BJ (cell line): ENCODE measurements at places on chromosomes 12 and 14. TPM values are rescaled to one million over a fixed set of nuclear protein-coding genes. Genes with fewer than 3 reads are reported as not detected.

DNA sequence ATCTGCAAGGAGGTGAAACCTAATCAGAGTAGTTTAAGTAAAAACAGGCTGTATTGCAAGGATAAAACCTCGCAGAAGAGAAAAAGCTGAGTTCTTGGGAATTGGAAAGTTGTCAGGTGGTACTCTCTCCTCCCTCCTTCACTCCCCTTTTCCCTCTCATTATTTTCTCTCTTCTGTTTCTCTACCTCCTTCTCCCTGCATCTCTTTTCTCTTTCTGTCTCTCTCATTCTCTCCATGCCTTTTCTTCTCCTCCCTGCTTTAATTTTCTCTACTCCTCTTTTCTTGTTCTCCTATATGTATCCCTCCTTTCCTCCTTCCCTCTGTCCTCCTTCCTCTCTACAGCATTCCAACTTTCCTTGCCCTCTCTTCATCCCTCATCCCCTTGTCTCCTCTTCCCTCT is 14.2 kb upstream of the PPP1R12A start:
- DNase-seq: no peak

- no peak for DNase-seq
These were observed 170.6 kb upstream of the GARIN6 start for GRCh38 chr12:99476956-99477355.

Gene ACOT6
- not detected in 2 replicates for polyA plus RNA-seq

Gene FERMT2
- polyA plus RNA-seq: 275 and 393 TPM in 2 replicates

DNA sequence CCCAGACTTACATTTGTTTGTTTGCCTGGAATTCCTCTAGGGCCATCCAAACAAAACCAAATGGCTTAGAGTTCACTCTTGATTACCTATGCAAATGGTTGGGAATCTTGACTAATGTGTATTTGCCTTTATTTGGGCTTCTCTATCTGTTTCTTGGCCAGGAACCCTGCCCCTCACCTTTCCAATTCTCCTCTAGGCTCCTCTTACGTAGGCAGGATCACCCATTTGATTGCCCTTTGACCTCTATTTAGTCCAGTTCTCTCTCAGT is 123.0 kb upstream of the DYRK2 start:
- DNase-seq: no peak

GRCh38 chr12:113961921-113962710 is 4.0 kb downstream of the RBM19 start:
- no peak for DNase-seq

DNA sequence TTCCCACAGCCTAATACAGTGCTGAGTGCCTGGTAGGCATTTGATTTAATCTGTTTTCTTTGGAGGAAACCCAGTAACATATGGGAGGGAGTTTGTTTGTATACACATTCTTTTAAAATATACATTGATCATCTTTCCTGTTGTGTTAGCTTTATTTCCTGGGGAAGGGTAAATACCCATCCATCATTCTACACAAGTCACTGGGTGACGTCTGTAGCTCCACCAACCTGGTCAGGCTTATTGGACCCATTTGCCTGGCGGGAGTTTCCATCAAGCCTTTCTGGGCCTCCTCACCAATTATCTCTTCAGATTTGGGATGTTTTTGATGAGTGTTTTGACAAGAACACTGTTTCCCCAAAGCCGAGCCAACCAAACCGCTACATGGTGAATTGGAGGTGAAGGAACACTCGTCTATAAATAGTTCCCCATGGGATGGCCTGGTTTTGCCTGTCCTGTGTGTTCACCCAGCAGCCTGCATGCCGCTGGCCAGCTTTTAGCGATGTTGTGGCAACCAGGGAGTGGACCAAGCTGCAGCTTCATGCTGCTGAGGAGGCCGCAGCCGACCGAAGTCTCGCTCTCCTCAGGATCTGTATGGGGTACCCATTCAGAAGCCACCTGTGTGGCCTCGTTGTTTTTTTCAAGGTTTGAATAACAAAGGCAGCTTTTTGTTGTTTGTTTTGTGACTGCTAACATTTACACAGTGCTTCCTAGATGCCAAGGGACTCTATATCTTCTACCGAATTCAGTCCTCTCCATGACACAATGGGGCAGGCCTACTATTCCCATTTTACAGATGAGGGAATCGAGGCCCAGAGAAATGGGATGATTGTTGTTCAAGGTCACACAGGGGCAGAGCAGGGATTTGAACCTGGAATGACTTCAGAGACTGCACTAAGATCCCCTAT is 22.6 kb downstream of the PLXNC1 start:
- DNase-seq: no peak

Gene CDCA3
- polyA plus RNA-seq: 39.2 and 57.1 TPM in 2 replicates

- DNase-seq: no peak
These were observed 76.0 kb upstream of the CCDC60 start for GRCh38 chr12:119258556-119258955.

Gene HIF1A
- polyA plus RNA-seq: 85.5 and 231 TPM in 2 replicates
